H1 (cell line): ENCODE measurements at places on chromosomes 3 and 15.

- DNase-seq, result no peak
Measured at GRCh38 chr3:126293370-126294082, 63.7 kb downstream of the KLF15 start.

- DNase-seq, result no peak
Measured at GRCh38 chr15:72196409-72197040, 1.1 kb downstream of the GRAMD2A start.

DNA sequence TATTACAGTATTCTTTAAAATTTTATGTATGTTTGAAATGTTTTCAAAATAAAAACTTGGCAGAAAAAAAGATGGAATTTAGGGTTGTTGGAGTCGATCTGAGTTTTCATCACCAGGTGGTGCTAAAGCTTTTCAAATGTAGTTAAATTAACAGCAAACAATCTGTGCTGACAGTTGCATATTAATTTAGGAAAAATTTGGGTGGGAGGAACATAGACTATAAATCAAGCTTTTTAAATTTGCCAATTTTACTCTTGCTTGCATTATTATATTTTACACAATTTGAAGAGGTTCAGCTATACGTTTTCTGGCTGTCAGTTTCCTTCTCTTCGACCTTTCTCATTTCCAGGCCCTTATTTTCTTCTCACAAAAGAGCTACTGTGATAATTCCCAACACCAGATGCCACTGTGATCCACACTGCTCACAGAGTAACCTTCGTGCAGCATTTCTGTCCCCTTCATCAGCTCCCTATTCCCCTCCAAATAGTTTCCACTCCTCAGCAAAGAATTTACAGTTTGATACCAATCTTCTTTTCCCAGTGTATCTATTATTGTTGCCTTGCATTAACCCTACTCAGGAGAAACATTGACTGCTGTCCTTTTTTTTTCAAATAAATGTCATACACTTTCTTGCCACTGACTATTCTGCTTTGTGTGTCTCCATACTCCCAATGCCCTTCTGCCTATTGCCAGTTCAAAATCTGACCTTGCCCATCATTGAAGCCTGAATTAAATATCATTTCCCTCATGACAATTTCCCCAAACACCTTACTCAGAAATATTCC, 53.4 kb upstream of the EIF5A2 start:
- DNase-seq, result no peak

- DNase-seq, result no peak
Measured at GRCh38 chr15:86540840-86541467, 461.3 kb downstream of the AGBL1 start.

GRCh38 chr15:70147778-70148177, 50.1 kb upstream of the TLE3 start:
- no peak for DNase-seq

DNA sequence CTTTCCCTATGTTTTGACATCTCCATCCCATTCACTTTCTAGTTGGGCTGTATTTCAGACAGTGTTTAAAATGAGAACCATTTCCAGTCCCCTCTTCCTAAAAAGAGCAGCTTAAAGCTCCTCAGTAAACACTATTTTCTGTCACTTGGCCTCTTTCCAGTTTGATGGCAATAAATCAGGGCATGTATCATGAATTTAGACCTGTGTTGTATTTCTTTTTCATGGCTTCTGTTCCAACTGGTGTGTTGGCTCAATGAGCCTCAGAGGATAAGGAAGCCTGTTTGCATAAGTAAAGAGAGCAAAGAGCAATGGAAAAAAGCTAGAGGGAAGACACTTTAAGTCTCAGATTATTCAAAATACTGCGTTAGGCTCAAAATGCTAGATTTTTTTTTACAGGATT, 7.2 kb downstream of the CCDC80 start:
- no peak for DNase-seq

DNA sequence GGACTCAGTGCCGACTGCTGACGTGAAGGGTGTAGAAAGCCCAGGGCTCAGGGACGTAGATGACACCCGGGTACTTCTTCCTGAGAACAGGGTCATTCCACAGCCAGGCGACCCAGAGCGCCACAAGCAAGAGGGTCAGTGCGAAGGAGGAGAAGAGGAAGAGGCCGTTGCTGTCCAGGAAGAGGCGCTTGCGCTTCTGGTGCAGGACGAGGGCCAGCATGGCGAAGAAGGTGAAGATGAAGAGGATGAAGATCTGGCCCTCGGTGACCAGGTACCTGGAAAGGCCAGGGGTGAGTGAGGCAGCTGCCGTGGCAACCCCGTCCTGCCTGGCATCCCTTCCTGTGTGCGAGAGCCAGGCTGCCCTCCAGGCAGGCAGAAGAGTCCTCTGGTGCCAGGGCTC, 3.0 kb upstream of the CALML4 start:
- DNase-seq, result no peak

DNA sequence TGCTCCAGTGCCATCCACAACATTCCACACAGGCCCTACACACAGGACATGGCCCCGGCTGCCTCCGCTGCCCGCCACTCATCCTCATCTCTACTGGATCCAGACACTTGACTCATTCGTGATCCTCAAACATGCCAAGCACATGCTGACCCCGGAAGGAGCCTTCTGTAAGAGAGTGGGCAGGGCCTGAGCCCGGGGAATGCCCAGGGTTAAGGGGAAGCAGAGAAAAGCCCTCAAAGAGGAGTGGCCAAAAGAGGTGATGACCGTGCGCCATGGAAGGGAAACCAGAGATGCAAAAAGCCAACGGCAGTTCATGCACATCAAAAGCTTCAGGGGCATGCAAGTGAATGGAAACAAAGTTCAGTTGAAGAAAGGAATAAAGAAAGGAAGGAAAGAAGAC, 46.1 kb downstream of the RFTN1 start:
- DNase-seq, result no peak

DNA sequence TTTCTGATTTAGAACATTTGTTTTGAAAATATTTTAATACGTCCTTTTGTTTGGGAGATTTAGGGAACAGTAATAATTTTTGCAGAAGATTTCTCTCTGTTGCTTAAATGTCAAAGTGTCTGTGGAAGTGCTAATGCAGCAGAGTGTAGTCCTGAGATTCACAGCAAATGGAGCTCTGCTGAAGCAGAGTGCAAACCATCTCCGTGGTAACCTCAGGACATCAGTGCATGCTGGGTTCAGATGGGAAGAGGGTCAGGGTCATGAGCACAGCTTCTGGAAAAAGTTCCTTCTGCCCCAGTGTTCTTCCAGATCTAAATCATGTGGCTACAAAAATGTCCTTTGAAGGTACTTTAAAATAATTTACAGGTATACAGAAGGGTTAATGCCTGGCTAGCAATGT, 39.9 kb upstream of the SLC9A9 start:
- no peak for DNase-seq

- no peak for DNase-seq
Measured at GRCh38 chr3:157409516-157409915, 27.1 kb upstream of the PTX3 start.

- DNase-seq, result no peak
Measured at GRCh38 chr3:149101641-149102040, 15.3 kb upstream of the HLTF start.

DNA sequence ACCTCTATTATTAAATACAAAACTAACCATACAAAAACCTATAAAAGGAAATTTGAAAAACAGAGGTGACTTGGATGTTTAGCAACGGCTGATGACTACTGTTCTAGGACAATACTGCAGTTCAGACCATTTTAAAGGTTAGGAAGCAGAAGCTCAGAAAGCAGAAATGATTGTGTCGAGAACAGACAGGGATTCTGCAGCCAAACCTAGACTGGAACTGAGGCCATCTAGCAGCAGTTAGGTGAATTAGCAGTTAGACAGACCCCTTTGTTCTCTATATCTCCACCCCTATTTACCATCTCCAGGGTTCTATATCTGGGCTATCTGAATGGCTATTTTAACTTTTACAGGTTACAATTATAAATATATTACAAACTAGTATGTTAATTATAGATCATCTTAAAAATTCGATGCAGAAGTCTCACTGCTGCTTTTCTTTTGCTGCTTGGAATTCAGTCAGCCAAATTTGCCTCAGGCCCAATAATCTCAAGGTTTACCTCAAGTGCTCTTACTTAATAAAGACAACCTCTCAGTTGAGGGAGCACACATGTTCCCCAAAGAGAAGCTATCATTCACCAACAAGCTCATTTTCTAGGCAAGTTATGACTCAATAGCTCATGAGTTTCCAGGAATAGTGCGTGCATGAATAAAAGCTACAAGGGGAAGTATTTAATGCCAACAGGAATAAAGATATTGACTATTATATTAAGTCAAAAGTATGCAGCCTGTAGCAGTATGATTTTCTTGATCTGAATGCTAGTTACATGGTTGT, 9.3 kb upstream of the IL1RAP start:
- DNase-seq, result no peak

DNA sequence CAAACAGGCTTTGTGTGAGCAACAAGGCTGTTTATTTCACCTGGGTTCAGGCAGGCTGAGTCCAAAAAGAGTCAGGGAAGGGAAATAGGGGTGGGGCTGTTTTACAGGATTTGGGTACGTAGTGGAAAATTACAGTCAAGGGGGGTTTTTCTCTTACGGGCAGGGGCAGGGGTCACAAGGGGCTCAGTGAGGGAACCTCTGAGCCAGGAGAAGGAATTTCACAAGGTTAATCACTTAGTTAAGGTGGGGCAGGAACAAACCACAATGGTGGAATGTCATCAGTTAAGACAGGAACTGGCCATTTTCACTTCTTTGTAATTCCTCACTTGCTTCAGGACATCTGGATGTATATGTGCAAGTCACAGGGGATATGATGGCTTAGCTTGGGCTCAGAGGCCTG, 1592.8 kb upstream of the GBE1 start:
- DNase-seq, result no peak

GRCh38 chr3:14740983-14741382, 66.0 kb downstream of the C3orf20 start:
- DNase-seq, result no peak

GRCh38 chr3:14553871-14554270, 13.7 kb upstream of the GRIP2 start:
- DNase-seq, result no peak

- no peak for DNase-seq
Measured at GRCh38 chr3:174002543-174002942, 605.0 kb downstream of the NLGN1 start.

GRCh38 chr3:52004163-52004787, 8.6 kb upstream of the RPL29 start:
- peak; percentile 76 for DNase-seq

DNA sequence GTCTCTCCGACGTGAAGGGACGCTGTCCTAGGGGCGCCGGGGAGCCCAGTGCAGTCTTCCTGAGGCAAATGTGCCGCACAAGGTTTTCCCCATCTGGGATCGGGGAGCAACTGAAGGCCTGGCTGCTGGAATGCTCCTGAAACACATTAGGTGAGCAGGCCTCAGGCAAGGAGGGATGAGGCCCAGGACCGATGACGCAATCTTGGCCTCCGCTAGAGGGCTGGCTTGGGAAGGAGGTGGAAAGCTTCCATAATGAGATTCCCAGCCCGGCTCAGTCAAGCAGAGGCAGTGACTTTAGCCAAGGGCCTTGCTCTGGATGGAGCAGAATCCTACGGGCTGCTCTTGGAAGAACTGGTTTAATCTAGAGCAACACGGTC, 50.8 kb downstream of the CPN2 start:
- DNase-seq, result no peak

- no peak for DNase-seq
Measured at GRCh38 chr15:69421498-69421897, 7.3 kb downstream of the KIF23 start.

DNA sequence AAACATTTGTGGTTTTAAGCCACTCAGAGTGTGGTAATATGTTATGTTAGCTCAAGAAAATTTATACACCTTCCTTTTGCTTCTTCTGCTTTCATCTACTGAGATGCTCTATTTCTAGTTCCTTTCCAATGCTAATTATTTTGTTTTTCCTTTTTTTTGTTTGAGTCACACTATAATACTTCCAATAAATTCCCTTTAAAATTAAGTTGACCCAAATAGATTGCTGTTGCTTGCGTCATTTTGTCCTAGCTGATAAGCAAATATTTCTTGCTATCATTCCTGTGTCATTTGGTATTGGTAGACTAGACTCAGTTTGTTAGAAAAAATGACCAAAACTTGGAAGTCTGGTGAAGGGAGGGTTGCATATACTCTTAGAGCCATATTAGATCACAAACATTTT, 437.0 kb upstream of the CNTN6 start:
- no peak for DNase-seq

DNA sequence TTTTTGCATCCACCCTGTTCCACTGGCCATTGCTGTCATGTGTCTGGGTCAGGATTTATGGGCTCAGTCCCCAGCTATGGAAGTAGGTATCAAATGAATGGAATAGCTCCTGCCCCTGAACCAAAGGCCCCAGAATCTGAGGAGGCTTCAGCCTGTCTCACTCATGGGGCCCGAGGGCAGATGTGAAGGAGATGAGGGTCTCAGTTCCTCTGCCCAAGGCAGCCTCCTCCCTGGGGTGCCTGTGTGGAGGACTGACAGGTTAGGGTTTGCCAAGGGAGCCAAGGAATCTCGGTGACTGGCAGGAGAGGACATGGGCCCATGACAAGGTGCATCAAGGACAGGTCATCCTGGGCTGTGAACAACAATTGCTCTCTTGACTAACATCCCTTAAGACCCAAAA, 70.4 kb downstream of the CPN2 start:
- DNase-seq, result no peak

DNA sequence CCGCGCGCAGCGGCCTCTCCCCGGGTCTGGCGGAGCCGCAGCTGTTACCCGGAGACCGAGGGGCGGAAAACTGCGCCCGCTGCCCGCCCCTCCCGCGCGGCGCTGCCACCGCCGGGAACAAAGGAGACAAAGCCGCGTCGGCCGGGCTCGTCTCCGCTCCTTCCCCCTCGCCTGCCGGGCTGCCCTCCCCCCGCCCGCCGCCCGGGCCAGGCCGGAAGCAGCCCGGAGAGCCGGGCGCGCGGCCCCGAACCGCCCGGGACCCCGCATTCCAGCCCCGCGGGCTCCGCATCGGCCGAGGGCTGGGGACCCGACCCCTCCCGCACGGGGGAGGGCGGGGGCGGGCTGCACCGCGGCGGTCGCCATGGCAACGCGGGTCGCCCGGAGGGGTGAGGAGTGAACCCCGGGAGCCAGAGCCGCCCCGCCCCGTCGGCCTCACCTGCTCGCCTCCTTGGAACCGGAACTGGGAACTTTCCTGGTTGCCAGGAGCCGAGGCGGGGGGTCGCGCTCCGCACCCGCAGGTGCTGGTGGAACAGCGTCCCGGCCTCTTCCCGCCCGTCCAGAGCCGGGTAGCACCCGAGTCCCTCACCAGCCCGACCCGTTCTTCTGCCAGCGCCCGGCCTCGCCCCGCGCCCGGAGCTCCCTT, 448 bp downstream of the PLXNB1 start:
- peak; percentile 90 for DNase-seq

DNA sequence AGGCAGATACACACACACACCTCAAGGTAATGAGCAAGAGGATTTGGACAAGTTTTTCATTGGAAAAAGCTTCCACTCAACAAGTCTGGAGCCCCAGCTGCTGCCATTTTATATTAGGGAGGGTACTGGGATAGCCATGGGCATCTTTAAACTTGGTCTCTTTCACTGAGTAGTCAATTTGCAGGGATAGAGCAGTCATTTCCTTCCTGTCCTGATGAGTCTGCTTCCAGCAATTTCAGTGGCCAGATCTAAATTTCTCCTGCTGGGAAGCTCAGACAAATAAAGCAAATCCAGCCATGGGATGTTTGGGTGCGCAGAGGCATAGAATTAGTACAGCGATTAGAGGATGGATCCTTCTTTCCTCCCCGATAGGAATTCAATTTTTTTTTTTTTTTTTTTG, 874 bp upstream of the ERC2 start:
- no peak for DNase-seq
